ENCODE measurements at places on chromosomes 4 and X. TPM values are rescaled to one million over a fixed set of nuclear protein-coding genes. Genes with fewer than 3 reads are reported as not detected.

Gene METTL14
- 17.9 TPM for total RNA-seq

GRCh38 chrX:19557822-19558221 lies 42.5 kb upstream of the MAP3K15 start:
- H3K4me1 ChIP-seq: no peaks in the 10 kb centered on the region
- H3K27me3 ChIP-seq: no peaks in the 10 kb centered on the region
- H3K27ac ChIP-seq: no peak overlapping the region
- no peak overlapping the region for H3K4me3 ChIP-seq
- no peak for DNase-seq

GRCh38 chrX:7828594-7828993 lies 14.4 kb upstream of the VCX start:
- no peaks in the 10 kb centered on the region for H3K4me1 ChIP-seq
- H3K36me3 ChIP-seq: no peaks in the 10 kb centered on the region
- H3K4me3 ChIP-seq: no peak overlapping the region

DNA sequence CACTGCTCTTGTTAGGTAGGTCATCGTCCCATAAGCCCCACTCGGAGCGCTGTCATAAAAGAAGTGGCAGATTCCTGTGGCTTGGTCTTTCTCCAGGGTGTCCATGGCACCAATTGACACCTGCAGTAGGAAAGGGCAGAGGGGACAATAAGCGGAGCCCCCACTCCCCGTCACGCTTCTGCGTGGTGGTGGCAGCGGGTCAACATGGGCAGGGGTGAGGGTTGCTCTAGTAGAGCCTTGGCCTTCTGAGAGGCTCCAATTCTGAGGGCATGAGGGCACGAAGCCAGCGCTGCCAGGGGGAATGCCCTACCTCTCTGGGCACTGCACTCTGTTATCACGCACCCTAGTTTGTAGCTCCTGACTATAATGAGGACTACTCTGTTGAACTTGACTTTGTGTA lies 90.4 kb downstream of the PHKA2 start:
- no peaks in the 10 kb centered on the region for H3K36me3 ChIP-seq
- H3K27me3 ChIP-seq: no peaks in the 10 kb centered on the region
- H3K4me1 ChIP-seq: peaks cover 7% of the 10 kb centered on the region
- no peak for DNase-seq
- no peak overlapping the region for H3K4me3 ChIP-seq
- no peak overlapping the region for H3K27ac ChIP-seq

- no peaks in the 10 kb centered on the region for H3K4me1 ChIP-seq
- no peak for DNase-seq
- H3K36me3 ChIP-seq: no peaks in the 10 kb centered on the region
- H3K27ac ChIP-seq: no peak overlapping the region
Measured at GRCh38 chr4:78235800-78236199, 178.7 kb downstream of the FRAS1 start.

Data from thyroid gland (tissue), 4 donors.